ENCODE measurements at places on chromosomes 4 and X.

GRCh38 chrX:133668225-133668931 is 253.1 kb upstream of the GPC4 start:
- no peak for DNase-seq

- no peak for DNase-seq
Observed at GRCh38 chr4:68885545-68885944, 66.1 kb downstream of the UGT2A3 start.

DNA sequence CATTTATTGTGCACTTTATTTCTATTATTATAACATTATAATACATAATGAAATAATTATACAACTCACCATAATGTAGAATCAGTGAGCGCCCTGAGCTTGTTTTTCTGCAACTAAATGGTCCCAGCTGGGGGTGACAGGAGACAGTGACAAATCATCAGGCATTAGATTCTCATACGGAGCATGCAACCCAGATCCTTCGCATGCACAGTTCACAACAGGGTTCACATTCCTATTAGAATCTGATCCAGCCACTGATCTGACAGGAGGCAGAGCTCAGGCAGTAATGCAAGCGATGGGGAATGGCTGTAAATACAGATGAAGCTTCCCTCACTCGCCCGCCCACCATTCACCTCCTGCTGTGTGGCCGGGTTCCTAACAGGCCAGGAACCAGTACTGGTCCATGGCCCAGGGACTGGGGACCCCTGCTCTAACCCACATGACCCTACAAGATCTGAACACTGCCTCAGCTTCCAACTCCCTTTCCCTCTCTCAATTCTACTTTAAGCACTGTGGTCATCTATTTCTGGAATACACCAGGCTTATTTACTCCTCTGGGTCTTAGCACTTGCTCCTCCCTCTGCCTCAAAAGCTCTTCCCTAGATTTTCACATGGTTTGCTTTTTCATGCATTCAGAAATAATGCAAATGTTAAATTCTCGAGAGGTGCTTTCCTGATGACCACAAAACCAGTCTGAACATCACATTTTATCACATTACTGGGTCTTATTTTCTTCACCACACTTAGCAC is 166.8 kb upstream of the HCCS start:
- DNase-seq: no peak

- no peak for DNase-seq
Observed at GRCh38 chr4:168882650-168883233, 127.3 kb downstream of the CBR4 start.

DNA sequence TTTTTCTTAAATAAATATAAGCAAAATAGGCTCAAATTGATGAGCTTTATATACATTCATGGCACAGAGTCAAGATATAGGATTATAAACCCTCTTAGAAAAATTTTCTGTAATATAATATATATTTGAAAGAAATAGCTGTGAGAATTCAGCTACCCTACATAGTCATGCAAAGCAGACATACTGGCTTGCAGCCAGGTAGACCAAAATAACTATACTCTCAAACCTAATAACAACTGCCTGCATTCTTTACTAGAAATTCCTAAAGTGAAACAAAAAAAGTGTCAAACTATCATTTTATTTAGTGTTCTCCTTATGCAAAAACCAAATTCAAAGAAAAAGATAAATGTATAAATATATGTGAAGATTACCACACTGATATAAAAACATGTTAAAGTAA is 1390.2 kb downstream of the C4orf33 start:
- DNase-seq: no peak

DNA sequence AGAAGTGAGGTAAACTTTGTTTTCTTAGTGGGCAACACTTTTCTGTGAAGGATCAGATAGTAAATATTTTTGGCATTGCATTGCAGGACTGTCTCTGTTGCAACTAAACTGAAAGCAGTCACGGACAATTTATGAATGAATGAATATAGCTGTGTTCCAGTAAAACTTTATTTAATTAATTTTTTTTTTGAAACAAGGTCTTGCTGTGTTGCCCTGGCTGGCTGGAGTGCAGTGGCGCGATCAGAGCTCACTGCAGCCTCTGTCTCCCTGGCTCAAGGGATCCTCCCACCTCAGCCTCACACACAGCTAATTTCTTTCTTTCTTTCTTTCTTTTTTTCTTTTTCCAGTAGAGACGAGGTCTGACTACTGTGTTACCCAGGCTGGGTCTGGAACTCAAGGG is 15.8 kb downstream of the RBM10 start:
- DNase-seq: no peak

- no peak for DNase-seq
Observed at GRCh38 chr4:20625426-20625825, 74.8 kb upstream of the PACRGL start.

DNA sequence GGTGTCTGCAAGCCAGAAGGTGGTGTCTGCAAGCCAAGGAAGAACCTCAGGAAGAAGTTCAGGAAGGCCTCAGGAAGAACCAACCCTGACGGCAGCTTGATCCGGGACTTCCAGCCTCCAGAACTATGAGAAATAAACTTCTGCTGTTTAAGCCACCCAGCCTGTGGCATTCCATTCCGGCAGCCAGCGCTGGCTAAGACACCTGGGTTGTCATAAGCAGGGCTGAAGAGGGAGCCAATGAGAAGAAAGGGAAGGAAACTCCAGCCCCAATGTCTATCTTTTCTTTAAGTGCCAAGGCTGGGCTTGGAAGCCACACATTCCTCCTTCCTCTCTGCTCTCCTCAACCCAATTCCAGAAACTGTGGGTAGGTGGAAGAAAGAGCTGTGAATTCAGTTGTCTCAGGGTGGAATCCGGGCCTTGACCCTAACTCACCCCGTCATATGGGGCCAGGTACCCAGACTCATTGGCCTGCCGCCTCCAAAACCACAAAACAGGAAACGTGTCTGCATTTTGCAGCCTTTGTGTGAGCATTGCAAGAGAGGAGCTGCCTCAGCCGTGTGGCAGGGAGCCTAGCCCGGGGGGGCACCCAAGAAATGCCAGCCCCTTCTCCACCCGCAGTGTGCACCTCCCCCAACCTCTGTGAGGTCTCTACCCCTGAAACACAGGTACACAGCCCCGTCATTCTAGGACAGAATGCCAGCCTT is 26.8 kb downstream of the CRMP1 start:
- no peak for DNase-seq

- DNase-seq: no peak
Observed at GRCh38 chr4:53695540-53696463, 104.5 kb upstream of the LNX1 start.

- DNase-seq: no peak
Observed at GRCh38 chrX:18701621-18702361, 5.7 kb upstream of the PPEF1 start.

Data from effector CD4-positive, alpha-beta T cell (primary cell).